Stimulated activated naive CD4-positive, alpha-beta T cell treated with Interleukin-2 at 50 U/mL for 16 hours (primary cell): ENCODE measurements at places on chromosomes 5 and 9.

DNA sequence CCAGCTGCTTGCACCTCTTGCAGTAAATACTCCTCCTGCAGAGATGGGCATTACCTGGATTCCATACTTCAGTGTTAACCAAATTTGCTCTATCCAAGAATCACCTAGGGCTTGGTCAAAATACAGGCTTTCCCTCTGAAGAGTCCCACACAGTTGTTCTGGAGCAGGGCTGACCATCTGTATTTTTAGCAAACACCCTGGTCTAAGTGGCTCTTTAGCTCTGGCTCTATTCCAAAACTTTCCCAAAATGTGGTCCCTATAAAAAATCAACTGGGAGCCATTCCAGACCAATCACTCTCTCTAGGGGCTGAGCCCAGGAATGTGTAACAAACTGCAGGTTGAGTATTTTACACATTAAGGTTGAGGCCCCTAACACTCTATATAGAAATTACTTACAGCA is 153.7 kb downstream of the SPOCK1 start:
- DNase-seq, result no peak

DNA sequence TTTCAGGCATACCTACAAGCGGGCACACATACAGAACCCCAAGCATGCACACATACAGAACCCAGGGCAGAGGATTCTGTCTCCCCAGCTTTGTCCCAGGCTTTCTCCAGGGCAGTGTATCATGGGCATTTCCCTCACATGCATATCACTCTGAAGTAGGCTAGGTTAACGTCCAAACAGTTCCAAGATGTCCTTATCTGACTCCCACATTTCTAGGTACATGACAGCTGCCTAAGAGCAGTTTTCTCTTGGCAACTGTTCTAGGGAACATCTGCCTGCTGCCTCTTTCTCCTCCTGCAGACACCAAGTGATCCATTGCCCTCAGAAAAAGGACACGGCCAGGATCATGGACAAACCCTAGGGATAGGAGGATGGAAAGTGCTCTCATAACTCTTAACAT is 84.9 kb upstream of the NR3C1 start:
- DNase-seq, result no peak

GRCh38 chr5:90876366-90876765 is 317.8 kb downstream of the ADGRV1 start:
- DNase-seq, result no peak

- DNase-seq, result no peak
Measured at GRCh38 chr5:78103232-78103918, 191.1 kb downstream of the AP3B1 start.

- peak; percentile 5 for DNase-seq
Measured at GRCh38 chr5:41925555-41925951, 472 bp downstream of the FBXO4 start.

GRCh38 chr5:133149345-133149744 is 97.5 kb downstream of the HSPA4 start:
- no peak for DNase-seq

GRCh38 chr9:38696999-38697398 is 22.9 kb downstream of the FAM240B start:
- DNase-seq, result no peak

DNA sequence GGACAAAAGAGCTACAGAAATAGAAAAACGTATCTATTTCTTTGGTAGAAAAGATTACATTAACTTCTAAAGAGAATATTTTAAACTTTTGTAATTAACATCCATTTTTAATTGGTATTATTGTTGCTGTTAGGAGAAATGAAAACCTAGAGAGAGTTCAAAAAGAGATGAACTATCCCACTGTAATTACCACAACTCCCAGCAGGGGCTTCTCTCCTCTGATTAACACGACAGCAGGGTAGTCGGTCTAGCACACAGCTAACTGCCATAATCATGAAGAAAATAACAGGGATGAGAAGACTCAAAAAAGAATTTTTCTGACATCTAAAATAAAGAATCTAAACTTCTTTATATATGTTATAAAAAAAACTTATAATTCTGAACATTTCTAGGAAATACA is 86.2 kb upstream of the CDH9 start:
- DNase-seq, result no peak

GRCh38 chr5:12413075-12413474 is 508.8 kb upstream of the CTNND2 start:
- DNase-seq, result no peak

DNA sequence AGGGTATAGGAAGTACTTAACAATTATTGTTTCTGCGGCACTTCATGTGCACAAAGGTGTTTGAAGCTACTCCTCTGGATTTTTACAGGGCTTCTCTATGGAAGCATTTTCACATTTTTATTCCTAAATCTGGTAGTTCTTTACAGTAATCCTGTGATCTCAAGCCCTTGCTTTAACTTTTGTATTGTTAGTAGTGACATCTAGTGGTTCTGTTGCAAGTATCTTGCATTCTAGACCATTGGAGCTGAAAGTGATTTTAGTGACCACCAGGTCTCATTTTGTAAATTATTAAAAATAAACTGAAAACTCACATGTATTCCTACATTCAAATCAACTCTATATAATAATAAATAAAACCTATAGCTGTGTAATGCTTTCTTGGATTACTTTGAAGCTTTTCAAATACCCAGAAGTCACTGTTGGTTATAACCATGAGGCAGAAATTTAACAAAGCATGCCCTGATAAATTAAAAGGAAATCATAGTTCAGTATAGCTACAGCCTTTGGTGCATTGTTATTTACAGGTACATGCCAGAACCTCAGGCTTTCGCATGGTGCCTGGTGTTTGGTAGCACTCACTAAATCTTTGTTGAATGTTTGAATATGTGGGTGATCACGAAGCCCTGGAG is 18.9 kb downstream of the RPS23 start:
- DNase-seq, result no peak

DNA sequence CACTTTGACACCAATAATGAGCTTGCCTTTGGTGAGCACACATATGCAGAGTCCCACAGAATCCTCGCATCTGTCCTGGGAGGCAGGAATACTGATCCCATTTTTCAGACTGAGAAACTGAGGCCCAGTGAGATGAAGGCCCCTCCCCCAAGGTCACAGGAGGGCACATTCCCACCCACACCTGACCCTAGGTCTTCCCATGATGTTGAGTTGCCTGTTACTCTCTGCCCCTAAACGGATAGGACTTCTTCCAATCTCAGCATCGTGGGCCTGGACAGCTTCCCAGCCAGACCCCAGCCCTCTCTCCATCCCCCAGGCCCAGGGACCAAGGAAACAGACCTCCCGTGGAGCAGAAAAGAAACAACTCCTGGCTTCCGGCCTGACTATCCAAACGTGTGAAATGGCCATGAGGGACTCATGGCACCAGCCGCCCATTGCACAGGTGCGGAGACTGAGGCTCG is 877 bp downstream of the SH3GLB2 start:
- DNase-seq, result no peak

DNA sequence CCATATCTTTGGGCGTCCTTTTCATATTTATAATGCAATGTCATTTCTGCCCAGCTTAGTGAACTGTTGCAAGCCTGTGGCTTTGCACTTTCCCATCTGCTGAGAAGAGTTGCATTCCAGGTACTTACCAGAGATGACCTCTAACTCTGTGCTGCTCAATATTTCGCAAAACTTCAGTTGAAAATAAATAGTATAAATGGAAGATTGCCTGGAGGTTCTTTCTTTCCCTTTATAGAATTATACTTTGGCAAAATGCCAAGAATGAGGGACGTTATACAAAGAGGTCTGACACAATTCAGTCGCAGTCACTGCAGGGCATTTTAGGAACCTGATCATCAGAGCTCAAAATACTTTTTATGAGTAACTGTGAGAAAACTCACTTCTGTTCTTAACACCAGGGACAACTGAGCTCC is 18.9 kb upstream of the VLDLR start:
- no peak for DNase-seq

GRCh38 chr5:92998456-92998855 is 582.6 kb downstream of the NR2F1-AS1 start:
- no peak for DNase-seq

DNA sequence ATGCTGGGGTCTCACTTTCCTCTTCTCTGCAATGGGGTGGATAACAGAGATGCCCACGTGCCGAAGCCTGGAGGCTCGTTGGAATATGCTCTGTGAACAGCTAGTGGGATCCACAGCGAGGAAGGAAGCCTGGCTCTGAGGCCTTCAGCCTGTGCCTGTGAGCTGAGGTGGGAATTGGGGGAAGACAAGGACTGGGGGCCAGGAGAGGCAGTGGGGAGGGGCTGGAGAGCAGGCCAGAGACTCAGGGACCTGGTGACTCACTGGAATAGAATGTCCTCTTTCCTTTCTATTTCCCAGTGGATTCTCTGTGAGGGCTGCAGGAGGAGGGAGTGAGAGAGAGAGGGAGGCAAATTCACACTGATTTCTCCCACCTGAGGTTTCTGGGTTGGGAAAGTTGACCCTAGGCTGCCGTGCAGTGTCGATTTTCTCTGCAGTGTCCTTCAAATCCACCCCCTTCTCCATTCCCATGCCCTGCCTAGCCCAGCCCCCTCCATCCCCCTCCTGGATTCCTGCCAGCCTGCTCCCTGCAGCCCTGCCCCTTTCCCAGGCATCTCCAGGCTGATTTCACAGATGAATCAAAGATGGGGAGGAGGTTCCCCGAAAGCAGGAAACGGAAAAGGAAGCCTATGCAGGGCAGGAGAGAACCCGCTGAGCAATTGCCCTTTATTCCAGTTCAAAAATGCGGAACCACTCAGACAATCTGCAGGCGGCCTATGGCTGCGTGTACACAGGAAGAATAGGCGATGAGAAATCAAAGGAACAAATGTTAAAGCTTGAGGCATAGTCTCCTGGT is 1.4 kb upstream of the SPAAR start:
- DNase-seq, result no peak

GRCh38 chr9:129394061-129394885 is 216.2 kb upstream of the IER5L start:
- DNase-seq, result no peak

- no peak for DNase-seq
Measured at GRCh38 chr9:93112864-93113389, 16.9 kb downstream of the CARD19 start.

GRCh38 chr5:102801371-102801770 is 46.3 kb downstream of the PAM start:
- DNase-seq, result no peak

GRCh38 chr5:16723821-16724220 is 107.0 kb upstream of the RETREG1 start:
- no peak for DNase-seq

- no peak for DNase-seq
Measured at GRCh38 chr9:113237026-113237425, 15.7 kb downstream of the SLC31A1 start.

DNA sequence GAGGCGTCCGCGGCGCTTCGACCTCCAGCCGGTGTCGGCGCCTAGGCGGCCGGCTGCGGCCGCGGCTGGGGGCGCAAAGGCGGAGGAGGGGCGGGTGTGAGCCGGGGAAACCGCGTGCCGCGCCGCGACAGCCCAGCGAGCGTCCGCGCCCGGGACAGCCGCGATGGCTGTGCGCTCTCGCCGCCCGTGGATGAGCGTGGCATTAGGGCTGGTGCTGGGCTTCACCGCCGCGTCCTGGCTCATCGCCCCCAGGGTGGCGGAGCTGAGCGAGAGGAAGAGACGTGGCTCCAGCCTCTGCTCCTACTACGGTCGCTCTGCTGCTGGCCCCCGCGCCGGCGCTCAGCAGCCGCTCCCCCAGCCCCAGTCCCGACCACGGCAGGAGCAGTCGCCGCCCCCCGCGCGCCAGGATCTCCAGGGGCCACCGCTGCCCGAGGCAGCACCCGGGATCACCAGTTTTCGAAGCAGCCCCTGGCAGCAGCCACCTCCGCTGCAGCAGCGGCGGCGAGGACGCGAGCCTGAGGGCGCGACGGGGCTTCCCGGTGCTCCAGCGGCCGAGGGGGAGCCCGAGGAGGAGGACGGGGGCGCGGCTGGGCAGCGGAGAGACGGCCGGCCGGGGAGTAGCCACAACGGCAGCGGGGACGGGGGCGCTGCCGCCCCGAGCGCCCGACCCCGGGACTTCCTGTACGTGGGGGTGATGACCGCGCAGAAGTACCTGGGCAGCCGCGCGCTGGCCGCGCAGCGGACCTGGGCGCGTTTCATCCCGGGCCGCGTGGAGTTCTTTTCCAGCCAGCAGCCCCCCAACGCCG is 605 bp downstream of the CHSY3 start:
- DNase-seq, result no peak

DNA sequence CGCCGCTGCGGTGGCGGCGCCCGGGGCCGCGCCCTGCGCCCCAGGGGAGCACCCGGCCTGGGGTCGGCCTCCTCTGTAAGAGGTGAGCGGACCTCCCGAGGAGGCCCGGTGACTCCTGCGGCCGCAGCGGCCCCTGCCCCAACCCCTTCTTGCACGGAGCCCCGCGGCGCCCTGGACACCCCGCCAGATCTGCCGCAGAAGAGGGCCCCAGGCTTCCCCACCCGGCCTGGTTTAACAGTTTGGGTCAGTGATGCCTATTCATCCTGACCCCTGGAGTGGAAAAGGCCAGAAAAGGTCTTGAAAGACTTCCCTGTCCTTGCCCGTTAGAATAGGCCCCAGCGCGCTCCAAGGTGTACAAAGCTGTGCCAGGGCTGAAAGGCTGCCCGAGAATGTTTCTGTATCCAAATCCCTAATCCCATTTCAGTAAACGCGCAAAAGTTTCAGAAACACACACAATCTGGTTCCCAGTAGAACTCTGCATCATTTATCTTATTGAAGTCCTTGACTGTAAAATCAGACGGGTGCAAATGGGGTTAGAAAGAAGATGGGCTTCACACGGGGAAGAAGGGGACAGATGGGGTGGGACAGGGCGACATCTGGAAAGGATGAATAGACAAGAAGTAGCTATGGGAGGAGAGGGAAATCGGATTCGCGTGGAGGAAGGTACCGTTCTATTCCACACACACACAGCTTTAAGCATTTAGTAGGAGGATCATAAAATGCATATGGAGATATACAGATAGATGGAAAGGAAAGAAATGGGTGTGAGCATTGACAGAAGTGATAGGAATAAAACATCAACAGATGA is 1.1 kb upstream of the SSBP2 start:
- DNase-seq, result no peak

GRCh38 chr5:76701298-76701697 is 14.6 kb upstream of the F2R start:
- no peak for DNase-seq

GRCh38 chr5:112735702-112736101 is 2.0 kb upstream of the APC start:
- DNase-seq, result no peak

- no peak for DNase-seq
Measured at GRCh38 chr5:77022511-77023417, 7.4 kb upstream of the AGGF1 start.

DNA sequence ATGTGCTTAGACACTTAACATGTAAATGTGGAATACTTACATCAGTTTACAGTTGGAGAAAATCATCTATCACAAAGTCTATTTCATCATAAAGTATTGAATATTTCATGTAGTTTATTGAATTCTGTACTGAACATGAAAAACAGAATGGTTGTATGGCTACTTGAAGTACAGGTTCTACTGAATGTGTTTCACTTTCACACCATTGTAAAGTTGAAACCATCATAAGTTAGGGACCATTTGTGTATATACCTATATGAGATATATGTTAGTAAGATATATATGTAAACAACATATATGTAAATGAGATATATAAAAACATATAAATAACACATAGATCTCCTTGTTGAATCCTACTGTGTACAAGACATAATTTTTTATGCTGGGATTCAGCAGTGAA is 63.0 kb upstream of the TAF11L2 start:
- DNase-seq, result no peak

GRCh38 chr5:179318221-179318955 is 26.9 kb downstream of the ADAMTS2 start:
- no peak for DNase-seq
